ENCODE measurements at places on chromosomes 4 and X.
A peak's percentile ranks its signal among the peaks of the same experiment; 100 is the strongest.

- DNase-seq = no peak
Measured at GRCh38 chrX:110012818-110013485, 10.0 kb downstream of the TMEM164 start.

- no peak for DNase-seq
Measured at GRCh38 chr4:154732669-154733068, 11.1 kb upstream of the LRAT start.

DNA sequence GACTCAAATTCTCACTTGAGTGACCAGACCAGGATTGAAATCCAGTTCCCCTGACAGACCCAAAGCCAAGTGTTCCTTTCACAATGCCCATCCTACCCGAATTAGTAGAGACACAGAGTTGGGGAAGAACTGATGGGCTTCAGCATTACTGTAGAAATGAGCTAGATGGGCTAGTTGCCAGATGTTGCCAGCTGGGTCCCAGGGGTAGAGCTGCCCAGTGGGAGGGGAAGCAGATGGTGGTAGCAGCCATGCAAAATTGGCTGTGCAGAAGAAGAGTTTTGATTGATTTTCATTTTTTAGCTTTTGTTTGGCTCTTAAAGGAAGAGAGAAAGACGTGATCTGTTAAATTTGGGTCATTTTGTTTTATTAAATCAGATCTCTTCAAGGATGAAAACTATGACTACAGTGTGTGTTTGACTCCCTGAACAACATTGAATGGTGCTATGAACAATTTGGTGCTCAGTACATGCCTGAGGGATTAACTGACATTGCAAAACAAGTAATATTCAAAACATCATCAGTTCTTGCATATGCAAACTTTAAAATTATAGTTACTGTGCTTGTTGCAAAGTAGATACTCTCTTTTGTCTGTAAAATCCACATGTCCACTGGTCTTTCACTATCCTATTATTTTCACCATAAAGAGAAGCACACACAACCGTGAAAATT, 86.0 kb downstream of the PARM1 start:
- no peak for DNase-seq

- no peak for DNase-seq
Measured at GRCh38 chr4:40954088-40954668, 204.4 kb downstream of the NSUN7 start.

DNA sequence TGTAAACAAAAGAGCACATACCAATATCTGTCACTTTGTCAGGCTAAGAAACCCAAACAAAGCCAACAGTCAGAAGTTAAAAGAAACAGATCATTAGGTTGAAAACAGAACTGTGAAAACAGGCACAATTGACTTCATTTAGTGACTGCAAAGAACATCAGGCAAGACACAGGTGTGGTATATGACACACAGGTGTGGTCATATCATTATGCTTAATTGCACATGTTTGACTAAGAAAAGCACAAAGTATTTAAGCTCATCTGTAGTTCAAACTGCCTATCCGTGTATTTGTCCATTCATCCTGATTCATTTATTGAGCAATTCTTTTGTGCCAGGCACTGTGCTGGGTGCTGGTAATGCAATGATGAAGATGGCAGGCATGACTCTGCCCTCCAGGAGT, 150.7 kb downstream of the DEFB131A start:
- no peak for DNase-seq

GRCh38 chrX:48021026-48021900, 14.5 kb downstream of the SPACA5 start:
- peak; percentile 83 for DNase-seq

GRCh38 chr4:107243141-107243781, 207.1 kb upstream of the DKK2 start:
- no peak for DNase-seq

DNA sequence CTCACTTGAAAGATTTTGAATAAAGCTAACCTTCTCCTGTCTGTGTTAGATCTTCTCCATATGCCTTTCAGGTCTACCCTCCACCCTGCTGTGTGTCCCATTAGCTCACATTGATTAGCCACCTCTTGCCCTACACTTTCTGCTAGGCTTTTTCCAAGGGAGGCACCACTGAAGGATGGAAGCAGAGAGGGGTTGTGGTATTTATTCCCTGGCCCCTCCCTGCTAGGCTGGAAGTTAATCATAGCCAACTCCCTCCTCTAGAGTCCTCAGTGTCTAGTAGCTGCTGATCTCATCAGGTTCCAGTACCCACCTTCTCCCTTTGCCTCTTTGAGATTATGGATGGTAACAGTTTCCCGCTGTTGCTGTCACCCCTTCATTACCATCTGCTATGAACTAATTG, 8.9 kb upstream of the SMIM43 start:
- no peak for DNase-seq

GRCh38 chr4:4860600-4861389, 1.3 kb downstream of the MSX1 start:
- DNase-seq = peak; percentile 57

GRCh38 chr4:138007572-138007971, 234.6 kb downstream of the SLC7A11 start:
- DNase-seq = no peak

DNA sequence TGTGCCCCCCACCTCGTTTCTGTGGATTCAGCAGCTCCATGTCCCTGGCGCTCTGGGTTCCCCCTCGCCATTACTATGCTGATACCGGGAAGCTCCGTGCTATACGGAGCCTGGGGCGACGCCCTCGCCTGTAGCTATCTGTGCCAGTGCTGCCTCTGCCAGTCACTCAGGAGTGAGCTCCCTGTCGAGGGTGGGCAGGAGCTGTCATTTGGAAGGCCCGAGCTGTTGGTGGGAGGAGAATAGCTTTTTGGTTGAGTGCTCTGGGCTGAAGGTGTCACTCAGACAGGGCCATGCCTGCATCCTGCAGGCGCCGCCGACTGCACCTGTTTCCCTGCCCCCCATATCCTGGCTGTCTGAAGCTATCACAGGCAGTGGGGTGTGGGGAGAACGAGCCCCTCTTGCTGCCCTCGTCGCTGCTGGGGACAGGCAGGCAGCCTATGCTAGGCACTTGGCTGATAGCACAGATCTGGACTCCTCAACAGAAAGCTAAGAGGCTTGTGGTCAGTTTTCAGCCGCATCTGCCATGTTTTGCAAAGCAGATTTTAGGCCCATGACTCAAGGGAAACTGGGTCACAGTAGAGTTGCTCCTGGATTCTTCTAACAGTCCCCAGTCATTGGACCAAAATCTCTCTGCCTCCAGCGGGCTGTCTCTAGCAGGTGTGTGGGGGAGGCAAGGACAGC, 31.8 kb downstream of the CPLX1 start:
- DNase-seq = peak; percentile 70

Data from cerebellar cortex (tissue), 1 donor.